ENCODE measurements at places on chromosomes 5 and 9.

DNA sequence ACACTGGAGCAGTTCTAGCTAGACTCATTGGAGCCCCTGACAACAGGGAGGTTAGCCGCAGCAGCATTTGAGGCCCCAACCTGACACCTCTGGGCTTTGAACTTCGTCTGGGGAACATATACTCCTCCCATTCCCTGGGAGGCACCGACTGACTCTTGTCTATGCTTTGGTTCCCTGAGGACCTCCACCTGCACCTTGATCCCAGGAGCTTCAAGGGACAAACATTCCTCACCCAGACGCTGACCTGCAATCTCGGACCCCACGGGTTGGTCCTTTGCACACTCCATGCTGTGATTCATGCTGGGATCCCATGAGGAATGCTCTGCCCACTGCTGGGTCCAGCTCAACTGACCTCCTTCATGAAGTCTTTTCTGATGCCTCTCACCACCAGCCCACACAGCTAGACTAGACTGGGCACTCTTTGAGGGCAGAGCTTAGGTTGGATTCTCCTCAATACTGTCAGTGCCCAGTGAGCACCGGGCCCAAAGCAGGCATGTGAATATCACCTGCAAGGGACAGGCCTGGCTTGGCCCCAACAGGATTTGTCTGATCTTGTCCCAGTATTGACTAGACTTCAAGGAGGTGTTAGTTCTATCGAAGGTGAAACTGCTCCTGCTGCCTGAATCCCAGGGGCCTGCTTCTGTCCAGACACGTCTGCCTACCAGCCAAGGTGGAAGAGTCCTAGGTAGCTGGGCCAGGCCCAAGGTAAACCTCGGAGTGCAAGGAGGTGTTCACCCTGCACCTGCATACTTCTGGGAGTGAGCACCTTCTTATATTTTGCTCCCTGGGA, 51.8 kb upstream of the ZBTB43 start:
- no peak for DNase-seq

GRCh38 chr9:92763721-92764380, 782 bp downstream of the BICD2 start:
- DNase-seq: peak; percentile 10

DNA sequence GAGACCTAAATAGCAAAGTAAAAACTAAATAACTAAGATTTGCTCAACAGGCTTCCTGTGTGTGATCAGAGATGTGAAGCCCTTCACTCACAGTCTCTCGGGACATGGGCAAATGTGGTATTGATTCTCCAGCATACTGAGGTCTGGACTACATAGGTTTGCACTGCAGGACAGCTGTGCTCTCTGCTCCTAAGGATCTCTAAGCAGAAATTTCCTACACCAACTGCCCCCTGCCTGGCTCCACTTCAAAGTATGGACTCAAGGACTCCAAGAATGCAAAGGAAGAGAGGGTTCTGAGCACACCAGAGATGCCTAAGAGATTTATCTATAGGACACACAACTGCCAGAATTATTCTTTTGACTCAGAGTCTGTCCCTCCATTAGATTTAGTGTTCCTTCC, 487.2 kb downstream of the SEMA5A start:
- no peak for DNase-seq

GRCh38 chr5:57416278-57416994, 66.2 kb downstream of the ACTBL2 start:
- no peak for DNase-seq

DNA sequence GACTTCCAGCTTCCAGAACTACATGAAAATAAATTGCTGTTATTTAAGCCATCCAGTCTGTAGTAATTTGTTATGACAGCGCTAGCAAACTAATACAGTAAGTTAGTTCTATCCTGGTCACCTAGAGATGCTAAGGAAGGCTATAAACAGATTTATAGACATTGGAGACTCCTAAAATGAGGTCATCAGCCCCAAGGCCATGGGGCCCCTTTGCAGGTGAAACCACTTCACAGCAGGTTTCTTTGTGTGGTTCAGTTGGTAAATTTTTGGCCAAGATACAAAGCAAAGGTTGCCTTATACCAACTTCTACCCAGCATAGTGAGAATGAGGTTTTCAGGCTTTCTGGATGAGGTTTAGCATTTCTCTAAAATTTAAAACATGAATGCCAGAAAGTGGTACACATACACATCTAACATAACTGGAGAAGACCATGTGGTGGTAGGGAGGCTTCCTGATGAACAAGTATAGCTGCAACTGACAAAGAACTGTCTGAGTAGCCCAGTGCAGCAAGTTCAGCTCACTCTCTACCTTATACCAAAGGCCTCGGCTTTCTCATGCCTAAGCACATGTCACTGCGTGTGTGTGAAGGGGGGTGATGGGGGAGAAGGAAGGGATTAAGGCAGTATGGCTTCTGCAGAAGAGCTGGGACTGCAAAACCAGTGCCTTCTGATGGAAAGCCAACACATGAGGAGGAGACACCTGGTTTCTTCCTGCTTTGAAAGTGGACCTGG, 264.6 kb upstream of the TAS2R1 start:
- no peak for DNase-seq

DNA sequence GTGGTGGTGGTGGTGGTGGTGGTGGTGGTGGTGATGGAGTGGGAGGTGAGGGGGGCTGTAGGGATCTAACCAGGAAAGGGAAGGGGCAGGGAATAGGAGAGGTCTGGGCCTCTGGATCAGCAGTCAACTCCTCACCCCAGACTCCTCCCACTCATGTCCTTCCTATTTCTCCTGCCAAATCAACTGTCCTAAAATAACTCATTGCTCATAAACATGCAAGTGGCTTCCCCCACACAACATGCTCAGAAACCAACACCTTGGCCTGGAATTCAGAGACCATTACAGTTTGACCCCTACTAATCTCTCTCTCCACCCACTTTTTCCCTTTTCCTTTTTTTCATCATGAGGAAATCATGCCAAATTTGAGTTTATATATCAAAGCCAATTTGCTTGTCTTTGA, 8.4 kb upstream of the FSD1L start:
- no peak for DNase-seq

- no peak for DNase-seq
These were observed 906 bp downstream of the SLC25A51 start for GRCh38 chr9:37902796-37903646.

- DNase-seq: no peak
These were observed 21.3 kb downstream of the TICAM2 start for GRCh38 chr5:115580941-115581340.

- DNase-seq: no peak
These were observed 30.9 kb downstream of the S1PR3 start for GRCh38 chr9:89022001-89022759.

- DNase-seq: no peak
These were observed 173.8 kb downstream of the AUH start for GRCh38 chr9:91187965-91188344.

DNA sequence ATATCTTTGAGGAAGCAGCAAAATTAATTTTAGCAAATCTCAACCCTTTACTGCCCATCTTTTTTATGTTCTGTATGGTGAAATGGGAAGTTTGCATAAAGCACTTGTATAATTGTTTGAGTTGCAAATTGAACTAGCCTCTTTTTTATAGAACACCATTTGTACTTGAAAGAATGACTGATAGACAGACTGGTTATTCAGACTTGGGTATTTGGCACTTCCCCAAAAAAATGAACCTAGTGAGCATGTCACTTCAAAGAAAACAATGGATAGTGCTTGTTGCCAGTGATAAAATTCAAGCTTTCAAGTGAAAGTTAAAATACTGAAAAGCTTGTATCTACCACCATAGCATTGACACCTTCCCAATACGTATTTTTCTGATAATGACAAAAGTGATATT, 115.8 kb downstream of the ERCC6L2 start:
- no peak for DNase-seq

GRCh38 chr9:125674981-125675973, 31.7 kb downstream of the MAPKAP1 start:
- DNase-seq: no peak

- DNase-seq: no peak
These were observed 5.2 kb upstream of the GCNT4 start for GRCh38 chr5:75057561-75057960.

- no peak for DNase-seq
These were observed 158.9 kb upstream of the KLF9 start for GRCh38 chr9:70573308-70573707.

DNA sequence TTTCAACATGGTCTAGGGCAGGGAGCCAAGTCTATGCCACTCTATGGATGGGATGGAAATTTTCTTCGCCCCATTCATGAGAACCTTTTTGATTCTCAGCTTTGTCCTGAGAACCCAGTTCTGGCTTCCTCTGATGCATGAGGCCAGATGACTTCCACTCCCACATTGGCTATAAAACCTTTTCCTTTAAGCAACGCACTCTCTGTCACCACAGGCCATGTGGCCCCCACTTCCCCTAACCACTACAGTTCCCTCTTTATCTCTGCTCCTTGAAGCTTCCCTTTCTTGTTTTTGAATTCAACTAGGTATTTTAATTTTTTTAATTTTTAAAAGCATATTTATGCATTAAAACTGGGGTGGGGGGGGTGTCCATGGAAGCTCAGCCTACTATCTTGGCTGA, 401.3 kb downstream of the ENC1 start:
- DNase-seq: no peak

DNA sequence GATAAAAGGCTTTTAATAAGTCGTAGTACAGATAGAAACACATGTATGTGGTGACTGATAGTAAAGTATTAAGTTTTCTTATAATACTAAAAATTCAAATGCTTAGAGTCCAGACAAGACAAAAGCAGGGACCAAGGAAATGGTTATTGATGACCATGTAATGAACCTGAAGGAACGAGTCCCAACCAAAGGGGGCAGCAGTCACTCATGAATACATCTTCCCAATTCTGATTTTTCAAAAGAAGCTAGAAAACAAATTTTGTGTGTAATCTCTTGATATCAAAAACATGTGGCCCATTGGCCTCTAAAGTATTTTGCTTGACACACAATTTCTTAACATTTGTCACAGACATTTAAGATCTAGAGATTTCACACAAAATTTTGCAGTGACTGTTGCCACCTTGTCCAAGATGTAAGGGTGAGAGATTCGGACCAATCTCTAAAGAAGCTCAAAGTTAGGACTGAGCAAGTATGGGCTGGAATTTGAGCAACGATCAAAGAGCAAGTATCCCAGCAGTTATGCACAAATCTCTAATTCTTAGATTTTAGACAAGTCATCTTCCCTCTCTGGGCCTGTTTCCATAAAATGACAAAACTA, 66.8 kb downstream of the ARL15 start:
- DNase-seq: no peak

DNA sequence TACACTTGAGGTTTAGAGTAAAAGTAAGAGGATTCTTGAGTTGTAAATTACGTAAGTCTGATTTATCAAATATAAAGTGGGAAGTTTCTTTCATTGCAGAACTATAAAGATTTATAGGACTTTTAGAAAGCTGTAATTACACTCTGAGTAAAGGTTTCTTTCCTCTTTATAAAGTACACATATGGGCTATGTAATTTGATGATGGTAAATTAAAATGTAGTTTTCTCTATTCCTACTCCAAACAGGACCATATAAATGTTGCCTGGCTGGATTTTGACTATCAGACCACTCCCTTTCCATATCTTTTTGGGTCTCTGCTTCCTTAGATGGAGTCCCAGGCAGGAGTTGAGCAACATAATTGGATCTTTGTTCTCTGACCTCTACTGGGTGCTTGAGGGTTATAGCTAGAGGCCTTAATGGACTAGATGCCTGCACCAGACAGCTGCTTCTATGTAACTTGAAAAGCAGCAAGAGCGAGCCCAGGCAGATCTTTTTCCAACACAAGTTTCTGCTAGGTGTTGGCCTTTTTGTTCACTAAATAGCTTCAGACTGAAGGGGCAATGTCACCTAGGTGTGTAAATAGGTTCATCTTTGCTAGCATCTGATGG, 11.4 kb upstream of the TEX48 start:
- DNase-seq: no peak

- no peak for DNase-seq
These were observed 20.8 kb upstream of the SEMA4D start for GRCh38 chr9:89518466-89519365.

DNA sequence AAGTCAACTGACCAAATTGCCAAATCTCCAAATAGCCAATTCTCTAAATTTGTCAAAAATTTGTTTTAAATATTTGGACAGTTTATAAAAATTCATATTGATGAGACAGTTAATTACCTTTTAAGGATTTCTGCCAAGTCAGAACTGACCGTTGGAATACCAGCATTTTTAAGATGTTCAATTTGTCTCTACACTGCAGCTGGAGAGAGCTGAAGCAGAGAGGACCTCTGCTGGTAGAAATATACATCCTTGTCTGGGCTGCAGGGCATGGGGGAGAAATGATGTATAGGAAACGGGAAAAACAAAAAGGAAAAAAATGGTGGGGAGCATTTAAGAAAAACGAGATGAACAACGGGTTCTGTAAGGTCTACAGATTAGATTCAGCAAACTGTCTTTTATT, 16.8 kb downstream of the NR6A1 start:
- no peak for DNase-seq

DNA sequence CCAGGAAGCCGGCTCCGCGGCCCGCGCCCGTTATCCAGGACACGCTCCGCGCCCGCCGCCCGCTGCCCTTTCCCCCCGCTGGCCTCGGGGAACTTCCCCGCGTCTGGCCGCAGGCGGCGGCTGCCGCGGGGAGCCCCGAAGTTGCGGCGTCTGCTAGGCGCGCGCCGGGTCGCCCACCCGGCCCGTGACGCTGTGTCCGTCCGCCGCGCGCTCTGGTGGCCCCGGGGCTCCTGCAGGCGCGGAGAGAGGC, 621 bp upstream of the GCNT4 start:
- peak; percentile 11 for DNase-seq

- DNase-seq: no peak
These were observed 453.8 kb upstream of the ZNF608 start for GRCh38 chr5:125199968-125200865.

GRCh38 chr9:21810388-21810787, 8.0 kb downstream of the MTAP start:
- DNase-seq: no peak

GRCh38 chr5:132301344-132302271, 7.4 kb downstream of the SLC22A4 start:
- DNase-seq: no peak

DNA sequence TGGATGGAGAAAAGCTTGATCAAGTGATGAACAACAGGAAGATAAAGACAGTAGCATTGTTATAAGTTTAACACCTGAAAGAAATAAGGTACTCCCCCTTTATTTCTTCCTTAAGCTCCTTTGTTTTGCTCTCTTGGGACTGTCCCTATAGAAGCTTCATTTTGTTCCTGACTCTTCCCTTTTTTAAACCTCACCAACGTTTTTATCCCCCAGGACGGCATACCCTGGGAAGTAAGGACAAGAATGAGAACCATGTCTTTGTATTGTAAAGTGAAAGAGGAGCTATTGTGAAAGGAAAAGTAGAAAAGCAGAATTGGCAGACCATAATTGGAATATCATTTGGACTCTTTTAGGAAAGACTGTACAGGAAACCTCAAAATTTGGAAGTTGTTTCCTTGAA, 1368.6 kb upstream of the C9orf72 start:
- no peak for DNase-seq

GRCh38 chr9:129174724-129175514, 3.1 kb downstream of the IER5L start:
- DNase-seq: no peak

GRCh38 chr5:140267559-140268018, 35.3 kb downstream of the PFDN1 start:
- DNase-seq: no peak
